HAP-1 (cell line): ENCODE measurements at places on chromosomes 3 and 15.
A peak's percentile ranks its signal among the peaks of the same experiment; 100 is the strongest.

- DNase-seq = no peak
These were observed 48.1 kb downstream of the RAB11A start for GRCh38 chr15:65917407-65917756.

- no peak for DNase-seq
These were observed 92.3 kb downstream of the ZNF621 start for GRCh38 chr3:40617084-40617483.

GRCh38 chr3:71062952-71063772 is 520.4 kb downstream of the FOXP1 start:
- DNase-seq = peak; percentile 22

DNA sequence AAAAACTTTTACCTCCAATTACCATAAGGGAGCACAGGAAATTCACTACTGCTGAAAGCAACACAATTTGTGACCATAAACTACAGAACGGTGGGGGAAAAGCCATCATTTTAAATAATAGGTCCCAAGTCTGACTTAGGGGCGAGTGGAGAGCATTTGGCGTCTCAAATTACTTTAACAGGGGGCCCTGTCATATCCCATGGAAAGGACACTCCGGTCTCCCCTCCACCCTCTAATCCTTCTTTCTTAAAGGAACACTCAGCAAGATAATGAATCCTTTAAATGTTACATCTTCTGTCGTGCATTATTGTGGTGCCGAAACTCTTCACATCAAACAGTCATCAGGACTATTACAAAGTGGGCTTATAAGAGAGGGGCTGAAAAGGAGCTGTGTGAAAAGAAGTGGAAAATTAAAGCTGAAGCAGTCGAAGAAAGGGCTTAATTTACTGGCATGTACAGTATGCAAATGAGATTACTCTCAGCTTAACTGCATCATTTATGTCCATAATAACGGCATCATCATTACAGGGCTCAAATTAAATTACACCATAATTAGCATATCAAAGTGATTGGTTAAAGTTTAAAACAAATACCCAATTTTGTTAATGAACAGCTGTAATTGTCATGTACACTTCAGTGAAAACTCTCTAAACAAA is 342.2 kb downstream of the FOXP1 start:
- peak; percentile 69 for DNase-seq

- no peak for DNase-seq
These were observed 7.7 kb downstream of the SORD start for GRCh38 chr15:45030743-45031142.

DNA sequence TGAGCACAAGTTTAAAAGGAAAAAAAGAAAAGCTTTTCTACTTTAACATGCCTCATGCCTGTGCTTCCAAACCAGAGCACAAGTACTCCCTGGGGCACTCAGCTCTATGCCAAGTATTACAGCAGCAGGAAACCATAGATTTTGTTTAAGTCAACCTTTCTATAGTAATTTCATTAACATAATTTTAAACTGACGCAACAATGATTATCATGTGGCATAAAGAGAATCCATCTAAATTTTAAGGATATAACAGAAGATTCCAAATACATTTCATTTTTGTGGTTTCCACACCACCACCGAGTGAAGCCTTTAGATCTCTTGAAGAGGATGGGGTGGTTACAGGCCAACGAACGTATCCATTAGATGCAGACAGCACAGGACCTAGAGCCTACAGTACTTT is 112.1 kb downstream of the TNIK start:
- DNase-seq = no peak

DNA sequence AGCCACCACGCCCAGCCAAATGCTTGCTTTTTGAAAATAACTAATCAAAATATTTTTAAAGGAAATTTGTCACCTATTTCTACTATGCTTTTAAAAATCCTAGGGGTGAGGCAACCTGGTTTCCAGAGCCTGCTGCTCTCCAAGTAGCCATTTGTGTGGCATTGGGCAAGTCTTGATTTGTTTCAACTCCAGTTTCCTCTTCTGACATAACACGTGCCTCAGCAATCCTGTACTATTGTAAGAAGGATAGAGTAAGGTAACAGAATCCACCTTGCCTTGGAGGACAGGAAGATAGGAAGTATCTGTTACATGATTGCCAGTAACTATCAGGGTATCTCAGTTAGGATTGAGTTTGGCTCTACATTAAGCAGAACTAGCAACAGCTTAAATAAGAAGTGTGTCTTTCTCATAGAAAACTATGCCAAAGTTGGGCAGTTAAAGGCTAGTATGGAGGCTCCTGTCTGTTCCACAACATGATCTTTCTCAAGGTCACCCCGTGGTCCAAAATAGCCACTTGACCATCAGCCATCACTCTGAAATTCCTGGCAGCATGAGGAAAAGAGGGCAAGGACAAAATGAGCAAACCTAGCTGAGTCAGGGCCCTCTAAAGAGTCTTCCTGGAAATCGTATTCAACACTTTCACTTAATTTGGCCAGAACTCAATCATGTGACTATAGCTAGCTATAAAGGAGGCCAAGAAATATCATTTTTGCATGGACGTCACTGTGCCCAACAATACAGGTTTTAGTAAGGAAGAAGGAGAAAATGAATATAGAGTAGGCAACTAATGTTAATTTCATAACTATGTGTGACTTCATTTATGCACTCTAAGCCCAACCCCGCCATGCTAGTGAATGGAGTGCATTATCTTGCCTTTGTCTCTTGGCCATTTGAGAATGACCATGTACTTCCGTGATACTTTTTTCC is 66.1 kb downstream of the HMG20A start:
- DNase-seq = no peak
